ENCODE measurements at places on chromosomes 4 and X.

GRCh38 chrX:49160908-49161307 lies 1.6 kb upstream of the MAGIX start:
- DNase-seq, result no peak

DNA sequence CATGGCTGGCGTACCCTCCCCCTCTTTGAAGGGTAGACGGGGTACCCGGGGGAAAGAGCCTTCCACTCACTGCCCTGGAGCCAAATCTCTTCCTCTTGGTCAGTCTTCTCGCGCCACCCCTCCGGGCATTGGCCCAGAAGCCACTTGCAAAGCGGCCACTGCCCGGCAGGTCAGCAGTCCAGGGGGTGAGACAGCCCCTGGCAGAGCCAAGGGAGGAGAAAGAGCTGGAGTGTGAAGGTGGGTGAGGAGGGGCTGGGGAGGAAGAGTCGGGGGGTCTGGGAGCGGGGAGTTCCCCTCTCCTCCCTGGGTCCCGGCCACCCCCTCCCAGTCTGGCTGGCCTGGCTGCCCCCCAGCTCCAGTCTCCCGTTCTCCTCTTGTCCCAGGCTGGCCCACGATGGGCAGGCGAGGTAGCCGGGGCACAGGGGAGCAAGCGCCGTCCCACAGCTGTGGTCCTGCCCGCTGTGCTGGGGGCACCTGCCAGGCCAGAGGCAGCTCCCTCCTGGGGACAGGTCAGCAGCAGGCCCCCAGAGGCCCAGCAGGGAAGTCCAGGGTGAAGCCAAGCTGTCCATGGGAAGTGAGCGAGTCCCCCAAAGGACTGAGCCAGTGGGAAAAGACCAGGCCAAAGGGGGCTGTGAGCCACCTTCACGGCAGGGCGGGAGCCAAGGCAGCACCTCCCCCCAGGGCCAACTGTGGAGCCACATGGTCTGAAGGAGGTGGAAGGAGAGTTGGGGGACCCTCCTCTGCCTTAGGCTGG lies 21.6 kb upstream of the DUSP9 start:
- DNase-seq, result peak; percentile 20

- DNase-seq, result no peak
Measured at GRCh38 chrX:120514236-120514635, 45.1 kb upstream of the LAMP2 start.

DNA sequence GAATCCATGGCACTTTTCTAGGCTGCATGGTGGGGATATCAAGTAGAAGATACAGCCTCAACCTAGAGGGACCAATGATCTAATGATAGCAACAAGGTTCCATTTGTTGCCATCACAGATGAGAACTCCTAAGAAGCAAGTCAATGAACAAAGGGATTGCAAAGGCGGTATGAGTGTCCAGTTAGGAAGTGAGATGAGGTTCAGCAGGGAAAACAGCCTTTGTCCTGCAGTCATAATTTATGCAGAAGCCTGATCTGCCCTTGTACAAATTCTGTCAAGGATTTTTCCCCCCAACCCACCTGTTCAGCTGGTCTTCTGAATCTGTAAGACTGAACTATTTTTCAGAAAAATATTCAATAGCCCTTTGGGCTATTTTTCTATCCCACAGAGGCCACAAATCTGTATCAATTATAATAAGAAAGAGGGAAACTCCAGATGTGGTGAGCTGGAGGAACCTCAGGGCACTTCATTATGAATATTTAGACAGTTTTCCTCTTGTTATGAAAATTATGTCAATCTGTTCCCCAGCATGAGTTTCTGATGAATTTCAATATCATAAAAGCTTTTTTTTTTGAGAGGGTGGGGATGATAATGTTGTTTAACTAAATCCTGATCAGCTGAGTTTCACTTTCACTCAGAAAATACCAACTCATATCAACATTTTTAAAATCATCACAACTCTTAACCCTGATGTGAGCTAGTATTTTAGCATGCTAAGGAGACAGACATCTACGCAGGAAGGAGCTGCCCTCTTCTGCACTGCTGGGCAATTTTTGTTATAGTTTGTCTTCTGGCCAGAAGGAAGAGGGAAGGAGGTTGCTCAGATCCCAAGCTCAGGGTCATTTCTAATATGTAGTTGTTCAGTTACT lies 127.2 kb upstream of the MAP3K15 start:
- DNase-seq, result no peak

DNA sequence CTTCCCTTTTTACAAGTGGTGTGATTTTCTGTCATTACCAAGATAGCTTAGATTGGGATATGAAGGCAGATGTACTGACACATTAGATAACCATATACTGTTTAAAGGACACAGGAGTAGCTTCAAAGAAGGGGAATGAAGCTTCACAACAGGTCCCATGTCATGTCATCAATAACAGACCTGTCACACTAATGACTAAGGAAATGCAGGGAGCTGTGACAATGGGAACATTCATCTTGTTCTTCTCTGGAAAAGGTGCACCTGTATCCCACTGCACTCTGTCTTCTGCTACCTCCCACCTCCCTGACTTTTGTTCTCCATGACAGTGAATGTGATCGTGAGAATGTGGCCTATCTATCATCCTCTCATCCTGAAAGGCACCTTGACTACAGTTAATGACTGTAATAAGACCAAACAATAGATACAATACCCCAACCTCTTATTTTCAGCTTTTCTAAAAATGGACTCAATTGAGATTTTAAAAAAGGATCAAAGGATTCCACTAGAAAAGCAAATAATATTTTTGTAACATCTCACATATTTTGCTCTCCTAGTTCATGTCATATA lies 472.5 kb downstream of the STPG2 start:
- no peak for DNase-seq

DNA sequence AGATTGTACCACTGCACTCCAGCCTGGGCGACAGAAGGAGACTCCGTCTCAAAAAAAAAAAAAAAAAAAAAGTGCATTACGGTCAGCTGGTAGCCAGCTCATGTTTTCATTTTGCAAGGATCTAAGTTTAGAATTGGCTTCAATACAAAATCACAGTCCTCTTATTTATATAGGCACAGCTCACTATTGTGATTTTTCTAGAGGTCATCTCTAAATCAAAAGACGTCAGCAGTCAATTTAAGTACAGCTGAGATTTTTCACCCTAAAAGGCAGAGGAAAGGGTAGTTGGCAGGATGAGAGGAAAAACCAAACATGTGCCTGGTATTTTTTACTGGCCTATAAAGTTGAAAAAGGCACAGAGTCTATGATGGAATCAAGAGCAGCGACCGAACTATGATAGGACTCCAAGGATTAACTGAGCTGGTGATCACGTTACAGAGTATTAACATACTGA lies 30.8 kb downstream of the ASB5 start:
- no peak for DNase-seq

- no peak for DNase-seq
Measured at GRCh38 chr4:22471999-22472461, 43.8 kb downstream of the ADGRA3 start.

DNA sequence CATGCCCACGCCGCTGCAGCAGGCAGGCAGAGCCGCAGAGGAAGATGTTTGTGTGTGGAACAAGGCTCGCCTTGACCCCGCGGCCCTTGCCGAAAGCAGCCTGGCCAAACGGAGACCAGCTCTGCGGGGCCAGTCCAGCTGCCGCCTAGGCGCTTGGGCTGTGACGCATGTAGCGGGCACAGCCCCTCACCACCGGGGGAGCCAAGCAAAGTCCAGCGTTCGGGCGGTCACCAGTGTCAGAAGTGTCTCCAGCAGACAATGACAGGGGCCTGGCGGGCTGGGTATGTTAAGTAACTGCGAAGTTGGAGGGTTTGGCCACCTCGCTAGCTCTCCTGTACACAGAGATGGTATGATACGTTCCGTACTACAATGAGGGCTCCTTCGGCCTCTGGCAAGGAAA lies 1.3 kb downstream of the AMER1 start:
- peak; percentile 79 for DNase-seq

DNA sequence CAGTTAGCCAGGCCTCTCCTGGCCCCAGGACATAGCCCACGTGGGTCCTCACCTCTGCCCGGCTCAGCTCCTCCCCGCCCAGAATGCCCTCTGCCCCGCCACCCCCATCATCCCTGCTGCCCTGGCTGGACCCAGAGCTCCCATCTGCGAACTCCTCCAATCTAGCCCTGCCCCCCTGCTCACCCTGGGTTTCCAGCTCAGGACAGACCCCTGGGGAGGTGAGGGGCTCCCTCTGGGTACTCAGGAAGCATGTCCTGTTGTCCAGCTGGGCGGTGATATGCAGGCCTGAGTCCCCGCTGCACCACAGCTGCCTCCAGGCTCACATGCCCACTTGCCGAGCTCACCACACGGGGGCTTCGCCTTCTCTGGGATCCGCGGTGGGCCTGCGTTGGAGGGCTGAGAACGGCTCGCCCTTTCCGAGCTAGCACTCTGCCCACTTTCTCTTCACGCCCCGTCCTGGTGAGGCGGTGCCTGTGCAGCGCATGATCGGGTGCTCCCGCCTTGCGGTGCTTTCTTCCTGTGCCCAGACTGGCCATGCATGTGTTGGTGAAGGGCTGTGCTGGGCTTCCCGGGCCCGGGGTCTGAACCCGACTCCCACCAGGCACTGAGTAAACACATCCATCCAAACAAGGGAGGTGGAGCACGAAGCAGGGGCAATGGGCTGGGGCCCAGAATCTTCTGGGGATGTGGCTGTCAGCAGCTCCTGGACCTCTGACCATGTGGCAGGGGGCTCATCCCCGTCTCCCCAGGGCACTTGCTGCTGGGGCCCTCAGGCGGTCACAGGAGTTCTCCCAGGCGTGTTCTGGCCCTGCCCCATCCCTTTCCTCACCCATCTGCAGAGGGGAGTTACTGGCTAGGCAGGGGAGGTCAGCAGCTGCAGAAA lies 74.3 kb downstream of the RGS12 start:
- no peak for DNase-seq

- no peak for DNase-seq
Measured at GRCh38 chrX:3192835-3193234, 151.6 kb downstream of the ARSF start.

GRCh38 chrX:145865082-145865481 lies 47.5 kb downstream of the SLITRK2 start:
- no peak for DNase-seq

DNA sequence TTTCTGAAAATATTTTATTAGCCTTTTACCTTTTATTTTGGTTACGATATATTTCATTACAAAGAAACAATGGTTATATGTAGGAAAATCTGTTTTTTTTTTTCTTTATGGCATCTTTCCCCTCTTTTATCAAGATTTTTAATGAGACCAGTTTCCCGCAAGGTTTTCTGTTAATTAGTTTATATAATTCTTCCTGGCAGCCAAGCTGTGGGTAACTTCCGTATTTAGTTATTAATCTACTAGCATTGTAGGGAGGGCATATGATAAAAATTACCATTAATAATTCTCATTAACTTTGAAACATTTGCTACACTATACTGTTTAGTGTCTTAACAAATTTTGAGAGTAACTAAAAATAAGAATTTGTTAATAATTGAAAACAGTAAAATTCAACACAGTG lies 181.1 kb upstream of the GPRIN3 start:
- no peak for DNase-seq

DNA sequence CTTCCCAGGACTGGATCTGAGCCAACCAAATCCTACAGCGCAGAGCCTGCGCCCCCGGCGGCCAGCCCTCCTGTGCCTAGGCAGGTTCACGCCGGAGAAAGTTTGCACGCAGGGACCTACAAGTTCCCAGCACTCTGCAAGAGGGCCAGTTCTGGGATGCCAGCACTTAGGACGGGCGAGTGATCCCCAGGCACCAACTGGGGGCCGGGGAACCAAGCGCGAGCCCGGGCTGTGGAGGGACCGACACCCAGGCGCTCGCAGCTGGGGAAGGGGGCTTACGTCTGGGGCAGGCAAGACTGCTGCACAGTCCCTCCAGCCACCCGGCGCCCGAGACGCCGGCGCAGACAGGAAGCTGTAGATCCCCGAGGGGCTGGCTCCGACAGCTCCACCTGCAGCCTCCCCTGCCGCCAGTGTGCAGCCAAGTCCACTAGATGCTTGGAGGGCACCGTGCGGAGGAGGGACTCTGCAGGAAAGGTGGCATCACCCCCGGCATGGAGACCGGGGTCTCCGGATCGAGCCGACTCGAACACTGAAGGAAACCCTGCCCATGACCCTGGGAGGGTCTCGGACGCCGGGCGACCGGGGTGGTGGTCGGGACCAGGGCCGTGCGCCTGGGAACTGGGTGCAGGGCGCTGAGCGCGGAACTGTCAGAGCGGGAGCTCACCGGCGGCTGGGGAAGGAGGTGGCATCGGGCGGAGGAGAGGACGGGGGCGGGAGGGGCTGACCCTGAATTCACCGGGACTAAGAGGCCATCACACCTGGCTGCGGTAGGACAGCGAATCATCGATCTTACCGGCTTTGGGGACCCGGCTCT lies 566 bp downstream of the CORIN start:
- DNase-seq, result no peak

- DNase-seq, result no peak
Measured at GRCh38 chr4:13112030-13112429, 372.1 kb downstream of the RAB28 start.

DNA sequence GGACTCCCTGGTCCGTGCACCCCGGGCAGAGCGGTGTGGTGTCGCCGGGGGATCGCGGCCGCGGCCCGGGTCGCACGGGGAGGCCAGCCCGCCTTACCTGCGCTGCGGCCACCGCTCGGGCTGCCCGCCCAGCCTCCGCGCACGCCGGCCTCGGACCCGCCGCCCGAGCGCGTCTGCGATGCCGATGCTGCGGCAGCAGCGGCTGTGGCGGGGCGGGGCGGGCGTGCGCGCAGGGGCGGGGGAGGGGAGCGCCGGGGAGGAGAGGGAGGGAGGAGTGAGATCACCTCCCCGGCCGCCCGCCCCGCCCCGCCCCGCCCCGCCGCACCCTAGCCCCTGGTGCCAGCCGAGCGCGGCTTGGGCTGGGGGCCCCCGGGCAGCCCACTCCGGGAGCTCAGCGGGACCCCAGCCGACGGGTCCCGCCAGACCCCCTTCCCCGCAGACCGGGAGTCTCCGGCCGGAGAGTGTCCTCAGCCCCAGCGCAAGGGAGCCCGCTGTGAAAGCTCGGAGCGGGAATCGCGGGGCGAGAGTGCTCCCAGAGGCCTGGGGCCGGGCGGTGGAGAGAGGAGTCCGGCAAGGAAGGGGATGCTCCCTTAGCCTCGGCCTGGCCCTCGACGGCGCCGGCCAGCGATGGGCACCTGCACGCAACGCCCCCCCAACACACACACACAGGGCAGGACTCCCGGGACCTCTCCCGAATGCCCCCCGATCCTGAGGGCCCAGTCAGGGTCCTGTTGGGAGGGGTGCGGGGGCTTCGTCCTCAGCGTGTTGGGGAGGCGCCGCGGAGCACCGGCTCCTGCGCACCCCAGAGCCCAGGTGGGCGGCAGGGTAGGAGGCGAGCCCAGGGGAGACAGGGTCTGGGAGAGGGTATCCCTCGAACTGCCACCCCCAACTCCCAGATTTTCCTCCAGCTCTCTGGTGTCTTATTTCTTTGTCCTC lies at the start of gene L1CAM:
L1CAM (minus strand) TSS at position 206 of the 936 bp plus-strand sequence. CDS start 10,337 bp downstream, outside the sequence.
- DNase-seq, result no peak

GRCh38 chr4:167359711-167360110 lies 125.4 kb upstream of the SPOCK3 start:
- DNase-seq, result no peak

GRCh38 chr4:20641976-20642375 lies 58.3 kb upstream of the PACRGL start:
- no peak for DNase-seq

GRCh38 chrX:134622056-134622812 lies 36.0 kb downstream of the PLAC1 start:
- DNase-seq, result no peak

- DNase-seq, result no peak
Measured at GRCh38 chrX:27444093-27444908, 18.8 kb downstream of the PPP4R3C start.

GRCh38 chr4:173288296-173288695 lies 45.9 kb downstream of the HMGB2 start:
- peak; percentile 69 for DNase-seq
